Left lung (tissue), 14 donors: ENCODE measurements at places on chromosomes 11 and 22. TPM values are rescaled to one million over a fixed set of nuclear protein-coding genes. Genes with fewer than 3 reads are reported as not detected.

GRCh38 chr11:125275905-125276618 is 111.5 kb downstream of the PKNOX2 start:
- H3K27ac ChIP-seq: no peak overlapping the region
- no peak overlapping the region for H3K4me3 ChIP-seq
- H3K36me3 ChIP-seq: no peaks in the 10 kb centered on the region
- DNase-seq: no peak
- H3K4me1 ChIP-seq: no peaks in the 10 kb centered on the region
- H3K27me3 ChIP-seq: no peaks in the 10 kb centered on the region

- H3K4me3 ChIP-seq: no peak overlapping the region
- no peaks in the 10 kb centered on the region for H3K27me3 ChIP-seq
- H3K27ac ChIP-seq: no peak overlapping the region
- DNase-seq: no peak
- no peaks in the 10 kb centered on the region for H3K4me1 ChIP-seq
- H3K36me3 ChIP-seq: peaks cover 99% of the 10 kb centered on the region
These were observed 132.3 kb downstream of the CRYBB2 start for GRCh38 chr22:25351631-25352293.

Gene OR8D4
- not detected for polyA plus RNA-seq

- H3K27me3 ChIP-seq: no peaks in the 10 kb centered on the region
- peak; percentile 72 for DNase-seq
- no peaks in the 10 kb centered on the region for H3K36me3 ChIP-seq
- no peak overlapping the region for H3K27ac ChIP-seq
These were observed 4.2 kb downstream of the PHLDA2 start for GRCh38 chr11:2924821-2925675.

Gene TEX54
- not detected for polyA plus RNA-seq

GRCh38 chr11:77065878-77066228 is 918 bp upstream of the CAPN5 start:
- no peak for DNase-seq
- H3K4me3 ChIP-seq: peak overlapping the region; percentile 67
- peak overlapping the region; percentile 76 for H3K27ac ChIP-seq
- peaks cover 12% of the 10 kb centered on the region for H3K4me1 ChIP-seq
- H3K27me3 ChIP-seq: peaks cover 5% of the 10 kb centered on the region
- H3K36me3 ChIP-seq: no peaks in the 10 kb centered on the region

DNA sequence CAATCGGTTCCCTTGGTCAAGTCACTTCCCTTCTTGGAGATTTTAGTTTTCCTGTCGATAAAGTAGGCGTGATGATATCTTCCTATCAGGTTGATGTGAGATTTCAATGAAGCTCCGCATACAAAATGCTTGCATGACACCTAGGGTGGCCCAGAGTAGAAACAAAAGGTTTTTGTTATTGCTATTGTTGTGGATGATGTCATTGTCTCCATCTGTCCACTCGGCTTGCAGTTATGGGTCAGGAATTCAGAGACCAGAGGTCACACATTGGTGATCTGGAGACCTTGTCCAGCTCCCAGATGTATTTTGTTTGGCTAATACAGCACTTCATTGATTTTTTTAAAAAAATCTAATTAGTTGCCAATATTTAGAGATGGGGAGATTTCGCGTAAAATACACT is 382.1 kb downstream of the MN1 start:
- no peaks in the 10 kb centered on the region for H3K36me3 ChIP-seq
- peaks cover 10% of the 10 kb centered on the region for H3K4me1 ChIP-seq
- DNase-seq: no peak
- no peak overlapping the region for H3K4me3 ChIP-seq
